CD8-positive, alpha-beta T cell (primary cell): ENCODE measurements at places on chromosomes 11 and 22.

DNA sequence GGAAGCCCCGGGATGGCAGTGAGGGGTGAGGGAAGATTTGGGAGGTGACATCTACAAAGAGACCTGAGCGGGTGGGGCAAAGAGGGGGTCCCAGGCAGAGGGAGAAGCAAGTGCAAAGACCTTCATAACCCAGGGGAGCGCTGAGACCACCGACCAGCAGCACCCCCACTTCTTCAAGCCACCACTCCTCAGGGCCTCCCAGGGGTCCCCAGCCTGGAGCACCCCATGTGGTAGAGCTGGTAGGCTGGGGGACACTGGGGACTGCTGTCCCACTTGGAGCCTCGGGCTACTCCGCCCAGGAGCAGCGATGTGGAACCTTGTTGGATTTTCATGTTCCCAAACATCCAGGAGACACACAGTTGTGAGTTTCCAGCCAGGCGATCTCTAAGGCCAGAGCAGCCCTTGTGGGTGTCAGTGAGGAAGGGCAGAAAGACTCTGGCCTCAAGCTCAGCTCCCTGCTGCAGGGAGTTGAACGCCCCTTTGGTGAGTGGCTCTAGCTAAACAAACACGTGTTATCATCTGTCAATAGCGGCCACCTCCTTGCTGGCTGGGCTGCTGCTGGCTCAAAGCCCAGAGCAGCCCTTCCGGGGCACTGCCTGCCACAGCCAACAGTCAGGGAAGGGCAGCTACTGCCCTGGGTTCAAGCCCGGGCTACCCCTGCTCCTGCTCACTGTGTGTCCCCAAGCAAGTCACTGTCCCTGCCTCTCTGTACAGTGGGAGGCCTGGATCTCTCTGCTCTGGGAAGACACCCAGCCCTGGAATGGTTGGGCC lies 25.7 kb upstream of the CHKA start:
- DNase-seq: no peak

GRCh38 chr11:74370123-74370522 lies 28.1 kb downstream of the PGM2L1 start:
- DNase-seq: no peak

DNA sequence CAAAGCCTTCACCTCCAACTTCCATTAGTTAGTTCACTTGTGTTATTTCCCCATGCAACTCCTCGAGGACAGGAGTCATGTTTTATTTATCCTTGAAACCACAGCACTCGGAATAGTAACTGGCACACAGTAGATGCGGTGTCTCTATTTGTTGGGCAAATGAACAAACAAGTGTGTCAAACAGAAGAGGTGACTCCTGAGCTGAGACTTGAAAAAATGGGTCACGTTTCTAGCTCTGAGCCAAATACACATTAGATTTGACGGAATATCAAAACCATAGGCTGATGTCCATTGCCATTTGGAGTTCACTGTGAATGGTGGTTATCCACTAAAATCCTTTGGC lies 68.9 kb downstream of the C11orf91 start:
- DNase-seq: no peak

DNA sequence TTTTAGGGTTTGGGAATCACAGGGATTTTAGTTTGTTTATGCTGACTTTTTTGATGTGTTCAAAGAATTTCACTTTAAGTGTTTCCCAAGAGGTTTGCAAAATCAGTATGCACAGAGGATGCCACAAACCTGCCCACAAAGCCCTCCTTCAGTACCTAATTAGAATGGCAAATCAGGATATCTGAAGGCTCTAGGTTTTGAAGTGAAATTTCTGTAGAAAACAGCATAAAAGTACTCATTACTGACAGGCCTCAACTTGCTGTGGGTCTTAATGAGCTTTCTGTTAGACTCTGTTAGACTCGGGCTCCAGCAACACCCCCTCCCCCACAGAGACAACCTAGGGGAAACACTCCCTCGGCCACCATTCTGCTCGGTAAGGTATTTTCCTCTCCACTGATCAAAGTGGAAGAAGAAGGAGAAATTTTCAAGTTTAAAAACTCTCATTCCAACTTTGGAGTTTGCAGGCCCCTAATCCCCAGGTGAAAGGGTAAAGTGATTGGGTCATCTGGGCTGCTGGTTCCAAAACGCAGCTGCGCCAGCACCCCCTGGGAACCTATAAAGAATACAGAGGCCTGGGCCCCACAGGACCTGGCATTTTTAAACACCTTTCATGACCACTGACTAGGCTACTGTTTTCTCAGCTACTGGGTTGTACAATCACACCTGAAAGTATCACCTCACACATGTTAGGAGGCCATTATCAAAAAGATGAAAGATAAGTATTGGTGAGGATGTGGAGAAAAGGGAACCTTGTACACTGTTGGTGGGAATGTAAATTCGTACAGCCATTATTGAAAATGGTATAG lies 67.5 kb downstream of the PLEKHA7 start:
- DNase-seq: no peak

GRCh38 chr11:62925308-62925707 lies 4.1 kb upstream of the CHRM1 start:
- DNase-seq: no peak

GRCh38 chr11:61170566-61170965 lies 9.3 kb upstream of the VPS37C start:
- DNase-seq: no peak

DNA sequence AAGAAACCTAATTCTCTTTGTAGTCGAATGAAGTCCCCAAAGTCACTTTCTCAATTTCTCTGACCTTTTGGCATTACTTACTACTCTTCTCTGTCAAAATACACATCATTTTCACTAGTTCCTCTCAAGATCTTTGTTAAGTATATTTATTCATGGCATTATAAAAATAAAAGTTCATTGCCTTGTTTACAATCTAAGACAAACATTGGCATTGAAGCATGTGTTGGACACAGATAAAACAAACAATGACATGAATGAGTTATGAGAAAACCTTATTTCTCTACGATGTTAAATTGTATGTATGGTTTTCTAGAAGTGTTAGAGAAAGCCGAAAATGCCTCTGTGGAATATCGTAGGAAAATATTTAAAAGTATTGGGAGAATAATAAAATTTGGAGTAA lies 8.6 kb upstream of the OR51G1 start:
- no peak for DNase-seq

DNA sequence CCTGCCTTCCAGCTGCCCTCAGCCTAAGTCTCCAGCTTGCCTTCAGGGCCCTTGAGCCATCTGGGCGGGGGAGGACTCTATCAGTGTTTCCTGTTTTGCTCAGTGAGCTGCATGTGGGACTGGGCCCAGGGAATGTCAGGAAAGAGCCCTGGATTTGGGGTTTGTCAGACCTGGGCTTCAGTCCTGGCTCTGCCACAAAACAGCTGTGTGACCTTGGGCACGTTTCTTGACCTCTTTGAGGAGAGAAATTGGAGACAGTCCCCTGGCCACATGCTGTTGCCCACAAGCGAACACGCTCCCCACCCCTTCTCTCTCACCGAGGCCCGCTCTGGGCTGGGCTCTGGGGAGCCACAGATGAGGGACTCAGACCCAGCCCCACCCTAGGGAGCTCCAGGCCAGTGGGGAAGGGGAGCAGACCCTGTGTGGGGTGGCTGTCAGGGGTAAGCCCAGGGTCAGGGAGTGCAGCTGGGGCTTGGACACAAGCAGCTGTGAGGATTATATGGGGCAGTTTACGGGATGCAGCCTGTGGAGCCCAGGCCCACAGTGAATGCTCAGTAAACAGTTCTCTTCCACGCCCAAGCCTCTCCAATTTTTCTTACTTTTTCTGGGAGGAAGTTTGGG lies 12.3 kb downstream of the MYO7A start:
- no peak for DNase-seq

DNA sequence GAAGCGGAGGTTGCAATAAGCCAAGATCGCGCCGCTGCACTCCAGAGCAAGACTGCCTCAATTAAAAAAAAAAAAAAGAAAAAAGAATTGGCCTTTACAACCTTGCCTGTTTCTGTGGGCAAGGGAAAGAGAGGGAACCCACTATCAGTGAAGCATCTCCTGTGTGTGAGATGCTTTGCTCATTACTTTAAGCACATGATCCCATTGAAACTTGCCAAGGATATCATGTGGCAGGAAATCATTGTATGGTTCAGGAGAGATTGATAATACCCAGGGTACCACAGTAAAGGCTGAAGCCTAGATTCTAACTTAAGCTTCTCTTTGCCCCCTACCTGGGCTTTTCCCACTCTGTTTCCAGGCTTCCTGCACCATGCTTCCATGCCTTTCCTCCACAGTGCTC lies 3.6 kb downstream of the LDLRAD3 start:
- DNase-seq: no peak

GRCh38 chr11:3133261-3134217 lies 31.6 kb downstream of the OSBPL5 start:
- DNase-seq: no peak

GRCh38 chr11:69215216-69215615 lies 59.5 kb downstream of the SMIM38 start:
- DNase-seq: no peak

DNA sequence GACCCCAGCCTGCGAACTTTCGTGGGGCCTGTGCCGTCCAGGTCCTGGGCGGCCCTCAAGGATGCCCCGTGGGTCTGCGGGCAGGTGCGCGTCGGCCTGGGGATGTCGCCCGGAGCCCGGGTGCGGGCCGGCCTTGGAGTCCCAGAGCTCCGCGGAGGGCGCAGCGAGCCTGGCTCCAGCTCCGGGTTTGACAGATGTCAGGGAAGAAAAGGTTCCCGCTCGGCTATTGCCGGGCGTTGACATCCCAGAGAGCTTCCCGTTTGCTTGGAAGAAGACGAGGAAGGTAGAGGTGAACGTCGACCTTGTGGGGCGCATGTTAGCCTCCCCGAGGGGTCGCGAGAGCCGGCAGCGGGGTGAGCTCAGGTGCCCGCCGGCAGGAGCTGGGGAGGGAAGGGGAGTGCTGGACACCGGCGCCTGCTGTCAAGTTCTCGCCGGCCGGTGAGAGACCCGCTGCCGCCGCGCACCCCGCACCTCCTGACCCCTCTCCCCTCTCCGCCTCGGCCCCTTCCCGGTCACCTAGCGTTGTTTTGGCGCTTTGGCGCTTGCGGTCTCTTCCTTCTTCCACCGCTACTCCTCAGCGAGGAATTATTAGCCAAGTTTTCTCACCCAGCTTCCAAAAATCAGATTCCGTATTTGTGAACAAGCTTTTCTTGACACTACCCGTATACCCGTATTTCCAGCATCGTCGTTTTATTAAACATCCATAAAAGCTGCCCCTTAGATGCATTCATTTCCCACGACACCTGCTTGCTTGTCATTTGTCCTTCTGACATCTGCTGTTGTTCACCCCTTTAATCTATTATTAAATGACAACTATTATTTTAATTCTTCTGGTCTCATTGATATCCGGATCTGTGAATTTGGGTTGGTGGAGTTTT lies 1.3 kb downstream of the BMAL1 start:
- DNase-seq: no peak

DNA sequence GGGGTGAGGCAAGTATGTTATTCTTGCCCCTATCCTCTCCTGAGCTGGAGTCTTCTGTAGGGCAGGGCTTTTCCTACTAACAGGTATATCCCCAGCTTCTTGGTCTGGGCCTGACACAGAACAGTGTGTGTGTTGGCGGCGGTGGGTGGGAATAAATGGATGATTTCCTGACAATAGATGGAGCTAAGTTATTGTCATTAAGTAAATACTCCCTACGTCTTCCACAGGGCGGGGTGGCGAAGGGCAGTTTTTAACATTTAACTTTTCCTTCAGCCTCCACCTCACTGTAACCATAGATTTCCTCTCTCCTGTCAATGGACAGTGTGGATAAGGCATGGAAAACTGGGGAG lies 11.7 kb upstream of the SMPD1 start:
- no peak for DNase-seq

DNA sequence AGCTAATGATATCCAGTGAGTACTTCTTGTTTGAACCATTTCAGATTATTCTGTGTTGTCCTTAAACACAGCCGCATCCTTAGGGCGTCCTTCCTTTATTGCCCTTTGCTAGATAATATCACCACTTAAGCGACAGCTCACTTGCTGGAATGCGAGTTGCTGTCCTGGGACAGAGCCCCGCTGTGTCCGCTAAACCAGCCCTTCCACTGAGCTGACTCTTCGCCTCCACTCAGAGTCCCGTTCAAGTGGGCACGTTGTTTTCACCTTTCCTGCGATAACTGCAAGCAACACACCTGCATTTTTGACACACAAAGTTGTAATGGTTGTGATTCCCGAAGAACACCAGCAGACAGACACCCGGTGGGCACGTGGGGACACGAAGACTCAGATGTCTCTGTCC lies 140.0 kb downstream of the TBC1D22A start:
- no peak for DNase-seq

GRCh38 chr11:134818516-134818915 lies 406.5 kb upstream of the B3GAT1 start:
- DNase-seq: no peak

DNA sequence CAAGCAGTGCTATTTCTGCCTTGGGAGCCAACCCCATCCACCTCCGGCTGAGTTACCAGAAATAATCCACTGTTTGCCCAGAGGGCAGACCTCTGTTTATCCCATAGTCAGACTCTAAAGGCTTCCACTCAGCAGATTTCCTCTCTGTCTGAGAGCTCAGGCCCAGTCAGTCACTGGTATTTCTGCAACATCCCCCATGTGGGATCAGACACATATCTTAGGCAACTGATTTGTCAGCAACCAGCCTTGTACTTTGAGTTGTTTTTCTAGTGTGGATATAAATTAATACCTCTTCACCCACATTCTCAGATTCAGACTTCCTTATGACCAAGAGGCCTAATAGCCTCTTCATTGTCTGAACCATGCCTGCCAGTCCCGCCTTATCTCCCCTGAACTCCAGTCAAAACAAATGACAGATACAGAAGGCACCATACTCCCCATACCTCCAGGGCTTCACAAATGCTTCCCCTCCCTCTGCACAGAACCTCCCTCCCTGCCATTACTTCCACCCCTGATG lies 193.6 kb downstream of the FAM76B start:
- DNase-seq: no peak

DNA sequence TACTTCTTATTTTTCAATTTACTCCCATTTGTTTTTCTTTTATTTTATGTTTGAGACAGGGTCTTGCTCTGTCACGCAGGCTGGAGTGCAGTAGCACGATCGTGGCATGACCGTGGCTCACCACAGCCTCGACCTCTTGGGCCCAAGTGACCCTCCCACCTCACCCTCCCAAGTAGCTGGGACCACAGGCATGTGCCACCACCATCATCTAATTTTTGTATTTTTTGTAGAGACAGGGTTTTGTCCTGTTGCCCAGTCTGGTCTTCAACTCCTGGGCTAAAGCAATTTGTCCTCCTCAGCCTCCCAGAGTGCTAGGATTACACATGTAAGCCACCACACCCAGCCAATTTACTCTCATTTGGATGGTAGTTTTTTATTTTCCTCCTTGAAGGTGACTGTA lies 679.3 kb upstream of the CCDC179 start:
- no peak for DNase-seq

DNA sequence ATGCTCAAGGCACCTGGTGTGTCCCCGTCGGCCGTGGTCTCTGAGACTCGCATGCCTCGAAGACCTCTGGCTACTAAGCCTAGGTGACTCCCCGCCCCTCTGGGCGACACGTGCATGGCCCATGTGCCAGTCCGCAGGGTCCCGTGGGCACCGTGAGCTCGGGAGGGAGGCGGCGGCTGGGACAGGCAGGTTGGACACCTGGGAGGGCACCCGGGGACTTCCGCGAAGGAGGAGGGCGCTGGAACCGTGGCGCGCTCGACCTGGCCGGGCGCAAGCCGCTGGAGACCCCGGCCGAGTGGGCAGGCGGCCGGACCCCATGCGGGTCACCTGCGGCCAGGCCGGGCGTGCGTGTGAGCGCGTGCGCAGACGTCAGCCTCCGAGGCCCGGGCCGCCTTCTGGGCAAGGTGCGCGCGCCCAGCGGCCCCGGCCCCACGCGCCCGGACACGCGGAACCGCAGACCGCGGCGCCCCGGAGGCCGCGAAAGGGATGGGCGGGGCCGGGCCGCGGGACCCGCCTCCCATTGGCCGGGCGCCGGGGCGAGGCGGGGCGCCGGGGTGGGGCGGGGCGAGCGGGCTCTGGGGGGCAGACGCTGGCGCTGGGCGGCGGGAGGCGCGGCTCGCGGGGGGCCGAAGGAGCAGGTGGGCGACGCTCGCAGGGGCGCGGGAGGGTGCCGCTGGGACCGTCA lies 579 bp upstream of the RASD2 start:
- peak; percentile 82 for DNase-seq
